ENCODE measurements at places on chromosomes 13 and 19.

GRCh38 chr13:98171900-98172589 is 5.0 kb downstream of the RNF113B start:
- DNase-seq = no peak

DNA sequence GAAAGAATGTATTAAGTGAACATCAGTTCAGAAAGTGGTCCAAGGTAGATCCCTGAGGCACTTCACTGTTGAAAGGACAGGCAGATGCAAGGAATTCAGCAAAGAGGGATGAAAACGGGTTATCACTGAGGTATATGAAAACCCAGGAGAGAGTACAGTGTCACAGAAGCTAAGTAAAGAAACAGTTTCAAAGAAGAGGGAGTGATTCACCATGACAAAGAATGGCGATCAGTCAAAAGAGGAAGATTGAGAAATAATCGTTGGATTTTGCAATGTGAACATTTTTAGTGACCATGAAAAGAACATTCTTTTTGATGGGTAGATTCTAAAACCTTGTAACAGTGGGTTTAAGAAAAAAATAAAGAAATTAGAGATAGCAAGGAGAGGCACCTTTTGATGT is 99.3 kb downstream of the EPSTI1 start:
- peak; percentile 9 for DNase-seq

DNA sequence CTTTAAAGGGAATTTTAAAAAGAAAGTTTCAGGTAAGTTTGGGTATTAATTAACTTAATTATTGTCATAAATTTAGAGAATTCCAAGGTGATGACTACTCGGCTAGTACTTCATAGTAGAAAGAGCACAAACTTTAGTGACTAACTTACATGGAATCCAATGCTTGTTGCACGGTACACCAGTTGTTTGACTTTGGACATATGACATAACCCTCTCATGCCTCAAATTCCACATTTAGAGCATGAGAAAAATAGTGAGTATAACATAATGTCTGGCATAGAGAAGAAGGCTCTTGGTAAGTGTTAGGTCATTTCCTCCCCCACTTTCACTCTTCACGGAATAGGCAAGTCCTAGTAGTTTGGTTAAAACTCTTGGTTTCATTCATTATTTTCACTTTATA is 1249.4 kb upstream of the SLC10A2 start:
- no peak for DNase-seq

DNA sequence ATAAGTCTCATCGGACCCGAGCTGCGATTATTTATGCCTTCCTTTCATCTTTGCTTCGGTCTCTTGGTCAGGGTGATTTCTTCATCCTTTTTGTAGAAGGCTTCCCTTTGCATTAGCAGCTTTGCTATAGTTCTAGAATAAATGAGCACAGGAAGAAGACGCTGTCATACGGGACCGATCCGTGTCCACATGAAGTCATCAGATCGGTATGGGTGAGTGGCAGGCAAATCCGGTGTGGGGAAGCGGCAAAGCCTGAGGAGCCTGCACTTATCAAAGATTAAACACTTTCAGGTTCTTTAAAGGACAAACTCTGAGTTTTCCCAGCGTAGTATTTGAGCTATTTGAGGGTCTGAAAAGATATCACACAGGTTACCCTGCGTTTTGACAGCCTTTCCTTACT is 119.3 kb downstream of the IRS2 start:
- DNase-seq = no peak

- no peak for DNase-seq
These were observed 8.8 kb downstream of the IGLON5 start for GRCh38 chr19:51320280-51320657.

DNA sequence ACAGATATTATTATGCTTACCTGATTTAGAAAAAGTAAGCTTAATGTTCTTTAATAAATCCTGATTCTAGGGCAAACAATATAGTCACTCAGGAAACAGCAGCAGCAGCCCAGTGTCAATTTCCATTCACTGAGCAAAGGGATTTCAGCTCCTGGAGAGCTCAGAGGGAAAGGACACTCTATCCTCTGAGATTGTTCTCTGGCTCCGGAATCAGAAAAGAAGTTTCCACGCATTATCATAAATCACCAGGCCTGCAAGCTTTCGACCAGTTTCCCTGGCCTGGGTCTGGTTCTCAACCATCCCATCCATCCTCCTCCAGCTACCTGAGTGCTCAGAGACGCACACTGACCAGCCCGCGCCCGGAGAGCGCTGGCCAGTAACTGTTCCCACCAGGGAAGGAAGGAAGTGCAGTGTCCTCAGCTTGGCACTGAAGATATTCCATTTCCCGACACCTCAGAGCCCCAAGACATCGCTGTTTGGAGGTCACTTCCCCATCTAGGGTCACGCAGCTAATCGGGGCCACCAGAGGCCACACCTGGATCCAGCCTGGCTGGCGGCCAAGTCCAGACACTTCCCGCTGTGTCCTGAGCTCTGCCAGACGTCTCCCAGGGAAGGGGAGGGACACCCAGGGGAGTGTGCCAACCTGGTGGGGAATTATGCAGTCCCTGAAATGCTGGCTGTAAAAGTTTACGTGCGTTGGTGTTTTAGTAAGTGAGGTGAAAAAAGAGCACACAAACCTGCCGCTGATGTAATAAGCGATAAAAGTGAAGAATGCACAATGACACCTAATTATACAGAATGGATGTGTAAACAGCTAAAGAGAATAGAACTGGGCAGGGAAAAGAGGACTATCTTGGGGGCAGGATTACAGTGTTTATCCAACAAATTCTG is 29.1 kb downstream of the EPS15L1 start:
- DNase-seq = no peak

DNA sequence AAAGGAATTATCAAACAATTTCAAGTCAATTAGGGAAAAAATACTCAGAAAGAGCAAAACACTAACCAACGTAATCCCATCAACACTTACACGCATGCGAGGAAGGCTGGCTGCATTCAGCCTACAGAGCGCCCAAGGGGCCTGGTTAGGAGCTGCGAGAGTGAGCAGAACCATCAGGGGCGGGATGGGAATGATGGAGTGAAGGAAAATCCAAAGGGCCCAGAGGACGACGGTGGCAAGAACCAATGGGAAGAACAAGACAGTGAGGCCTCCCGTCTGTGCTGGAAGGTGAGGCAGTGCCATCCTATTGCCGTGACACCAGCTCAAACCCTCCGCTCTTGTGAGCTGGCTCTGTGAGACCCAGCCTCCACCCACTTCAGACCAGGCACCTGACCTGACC is 253.0 kb downstream of the IRS2 start:
- DNase-seq = no peak

DNA sequence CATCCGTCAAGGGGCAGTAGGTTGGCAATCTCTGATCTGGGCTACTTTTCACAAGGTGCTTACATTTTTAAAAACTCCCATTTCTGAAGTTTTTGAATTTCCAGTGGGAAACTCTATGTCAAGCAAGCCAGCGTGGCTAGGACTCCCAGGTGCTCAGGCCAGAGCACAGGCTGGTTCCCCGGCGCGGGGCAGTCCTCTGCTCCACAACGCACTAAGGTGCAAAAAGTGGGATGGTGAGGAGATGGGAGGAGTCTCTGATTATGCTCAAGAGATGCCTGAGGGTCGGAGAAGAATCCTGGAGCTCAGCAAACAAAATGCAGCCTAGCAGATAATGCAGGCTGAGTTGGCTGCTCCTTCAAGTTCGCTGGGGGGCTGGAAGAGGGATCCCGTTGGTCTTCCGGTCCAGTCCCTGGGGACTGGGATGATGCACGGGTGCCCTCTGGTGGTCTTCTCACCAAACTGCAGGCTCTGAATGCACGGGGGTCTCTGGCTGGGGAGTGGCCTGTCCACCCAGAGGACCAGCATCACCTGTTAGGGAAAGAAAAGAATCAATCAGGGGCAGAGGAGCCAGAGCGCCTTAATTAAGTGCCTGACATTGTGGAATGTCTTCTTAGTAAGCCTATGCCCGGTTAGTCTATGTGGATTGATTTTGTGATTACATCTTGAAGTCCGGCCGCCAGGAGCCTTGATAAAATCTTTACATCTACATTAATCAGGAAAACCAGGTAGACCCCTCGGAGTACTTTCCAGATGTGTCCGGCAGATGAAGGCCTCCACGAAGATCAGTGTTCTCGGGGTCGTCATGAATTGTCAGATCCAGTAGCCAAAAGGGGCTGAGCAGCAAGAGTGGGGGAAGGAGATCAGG is 244.4 kb upstream of the MAB21L1 start:
- no peak for DNase-seq

DNA sequence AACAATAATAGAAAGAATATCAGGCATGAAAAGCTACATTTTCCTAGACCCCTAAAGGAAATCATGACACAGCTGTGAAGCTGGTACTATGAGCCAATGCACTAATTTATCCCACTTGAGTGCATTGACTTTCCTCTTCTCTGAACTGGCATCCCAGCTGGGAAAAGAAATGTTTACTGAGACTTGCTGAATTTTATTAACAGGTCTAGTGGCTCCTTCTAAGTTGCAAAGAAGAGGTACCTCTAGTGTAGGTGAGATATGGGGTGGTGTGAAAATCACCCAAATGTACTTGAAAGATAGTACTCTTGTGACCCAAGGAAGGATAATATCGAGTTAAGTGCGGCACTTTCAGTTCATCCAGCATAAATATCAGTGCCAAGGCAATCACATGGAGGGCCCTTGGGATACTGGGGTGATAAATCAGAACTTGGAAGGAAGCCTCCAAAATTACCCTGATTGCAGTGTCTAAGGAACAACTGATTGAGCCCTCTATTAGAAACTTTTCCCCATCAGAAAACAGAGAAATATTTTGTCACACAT is 369.2 kb downstream of the PCDH9 start:
- no peak for DNase-seq

DNA sequence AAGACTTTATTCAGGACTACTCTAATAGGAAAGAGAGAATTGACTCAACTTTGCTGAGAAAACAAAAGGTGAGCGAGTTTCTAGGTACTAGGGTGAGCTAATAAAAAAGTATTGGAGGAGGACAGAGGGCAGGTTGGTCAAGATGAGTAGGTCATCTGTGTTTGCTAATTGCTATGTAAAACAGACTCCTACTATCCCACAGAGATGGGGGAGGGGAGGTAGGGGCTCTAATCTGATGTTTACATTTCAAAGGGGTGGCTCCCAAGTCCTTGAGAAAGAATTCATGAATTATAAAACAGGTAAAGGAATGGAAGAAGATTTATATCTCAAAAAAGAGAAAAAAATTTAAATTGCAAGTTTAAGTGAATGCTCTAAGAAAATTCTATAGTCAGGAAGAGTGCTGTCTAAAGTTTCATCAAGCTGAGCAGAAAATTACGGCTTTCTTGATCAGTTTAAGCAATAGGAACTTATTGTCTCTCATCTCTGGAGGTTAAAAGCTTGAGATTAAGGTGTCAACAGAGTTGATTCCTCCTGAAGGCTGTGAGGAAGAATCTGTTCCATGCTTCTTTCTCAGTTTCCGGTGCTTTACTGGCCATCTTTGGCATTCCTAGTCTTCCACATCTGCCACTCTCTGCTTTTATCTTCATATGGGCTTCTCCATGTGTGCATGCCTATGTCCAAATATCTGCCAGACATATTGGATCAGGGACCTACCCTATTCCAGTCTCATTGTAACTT is 790.3 kb downstream of the SLITRK5 start:
- DNase-seq = no peak

DNA sequence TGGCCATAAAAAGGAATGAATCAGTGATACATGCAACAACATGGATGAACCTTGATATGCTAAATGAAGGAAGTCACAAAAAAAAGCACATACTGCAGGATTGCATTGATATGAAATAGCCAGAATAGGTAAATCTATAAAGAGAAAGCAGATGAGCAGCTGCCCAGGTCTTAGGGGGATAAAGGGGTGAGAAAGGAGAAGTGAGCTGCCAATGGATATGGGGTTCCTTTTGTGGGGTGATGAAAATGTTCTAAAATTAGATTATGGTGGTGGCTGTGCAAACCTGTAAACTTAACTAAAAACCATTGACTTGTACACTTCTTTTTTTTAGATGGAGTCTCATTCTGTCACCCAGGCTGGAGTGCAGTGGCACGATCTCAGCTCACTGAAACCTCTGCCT is 12.1 kb downstream of the HAS1 start:
- DNase-seq = no peak

DNA sequence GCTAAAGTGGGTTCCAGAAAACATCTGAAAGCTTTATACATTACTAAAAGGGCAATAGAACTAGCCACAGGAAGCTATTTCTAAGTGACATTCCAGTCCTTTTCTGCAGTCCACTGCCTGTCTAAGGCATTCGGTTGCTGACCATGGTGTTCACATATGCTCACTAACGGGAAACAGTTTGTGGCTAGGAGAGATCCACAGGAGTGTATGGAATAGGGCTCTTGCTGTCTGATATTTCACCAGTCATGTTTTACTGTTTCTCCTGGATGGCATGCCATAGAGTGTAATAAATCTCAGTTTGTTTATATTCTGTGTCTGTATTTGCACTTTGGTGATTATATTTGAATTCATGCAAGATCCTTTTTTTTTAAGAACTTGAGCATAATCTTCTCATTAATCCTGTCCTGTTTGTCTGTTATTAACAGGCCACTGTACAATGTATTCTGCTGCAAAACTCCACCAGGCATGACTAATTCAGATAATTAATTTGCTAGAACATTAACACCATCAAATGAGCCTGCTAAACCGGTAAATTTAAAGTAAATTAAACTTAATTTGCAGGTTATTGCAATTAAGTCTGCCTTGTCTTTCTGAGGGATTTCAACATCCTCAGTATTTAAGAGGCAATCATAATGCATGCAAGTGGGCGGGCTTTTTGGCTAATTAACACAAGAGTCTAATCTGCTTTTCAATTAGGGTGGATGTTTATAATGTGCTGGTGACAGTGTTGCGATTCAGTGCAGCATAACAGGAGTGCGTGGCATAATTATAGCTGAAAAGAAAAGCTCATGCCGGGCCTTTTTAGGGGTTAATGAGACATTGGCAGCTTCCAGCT is 201.3 kb downstream of the POU4F1 start:
- DNase-seq = no peak

DNA sequence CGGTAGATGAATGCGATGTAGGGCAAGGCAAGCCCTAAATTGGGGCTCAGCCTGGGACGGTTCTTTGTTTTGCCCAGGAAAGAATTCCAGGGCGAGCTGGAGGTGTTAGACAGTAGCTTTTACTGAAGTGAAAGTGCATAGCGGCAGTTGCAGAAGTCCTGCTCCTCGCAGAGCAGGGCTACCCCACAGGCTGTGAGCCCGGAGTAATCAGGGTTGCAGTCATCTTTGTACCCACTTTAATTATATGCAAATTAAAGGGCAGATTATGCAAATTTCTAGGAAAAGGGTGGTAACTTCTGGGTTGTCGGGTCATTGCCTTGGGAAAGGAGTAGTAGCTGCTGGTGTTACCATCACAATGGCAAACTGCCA is 30.5 kb downstream of the VAV1 start:
- DNase-seq = no peak
